NCI-H460 (cell line): ENCODE measurements at places on chromosomes 5 and 9. TPM values are rescaled to one million over a fixed set of nuclear protein-coding genes. Genes with fewer than 3 reads are reported as not detected.

Gene RASA1
- 36.0 and 40.1 TPM in 2 replicates for total RNA-seq

Gene CDC37L1
- total RNA-seq = 10.7 and 12.0 TPM in 2 replicates

Gene CCL27
- total RNA-seq = 0.47 TPM in 1 of 2 replicates, not detected in the other

Gene PCDHGC5
- total RNA-seq = 0.30 TPM in 1 of 2 replicates, not detected in the other

Gene RANBP3L
- 0.17 TPM in 1 of 2 replicates, not detected in the other for total RNA-seq

Gene VLDLR
- 14.5 and 21.5 TPM in 2 replicates for total RNA-seq

Gene SEC24A
- total RNA-seq = 15.0 and 17.3 TPM in 2 replicates

Gene TSPAN17
- 25.0 and 33.8 TPM in 2 replicates for total RNA-seq

Gene PROP1
- total RNA-seq = not detected in 2 replicates

Gene TMC1
- total RNA-seq = not detected in 2 replicates

Gene APC
- total RNA-seq = 16.8 and 20.2 TPM in 2 replicates

Gene SHISAL2B
- total RNA-seq = not detected in 2 replicates

Gene PCDHA1
- 0.07 and 0.12 TPM in 2 replicates for total RNA-seq

Gene RASGRF2
- total RNA-seq = 0.37 and 1.2 TPM in 2 replicates

Gene C5orf52
- not detected in 2 replicates for total RNA-seq

Gene MED22
- 16.9 and 17.0 TPM in 2 replicates for total RNA-seq

Gene PCDHGA12
- total RNA-seq = 0.20 and 0.42 TPM in 2 replicates

GRCh38 chr5:114612406-114612805, 250.5 kb downstream of the KCNN2 start:
- no peak for DNase-seq

GRCh38 chr5:44652674-44653073, 156.1 kb upstream of the MRPS30 start:
- no peak for DNase-seq

GRCh38 chr5:113057557-113057984, 81.0 kb downstream of the DCP2 start:
- no peak for DNase-seq

DNA sequence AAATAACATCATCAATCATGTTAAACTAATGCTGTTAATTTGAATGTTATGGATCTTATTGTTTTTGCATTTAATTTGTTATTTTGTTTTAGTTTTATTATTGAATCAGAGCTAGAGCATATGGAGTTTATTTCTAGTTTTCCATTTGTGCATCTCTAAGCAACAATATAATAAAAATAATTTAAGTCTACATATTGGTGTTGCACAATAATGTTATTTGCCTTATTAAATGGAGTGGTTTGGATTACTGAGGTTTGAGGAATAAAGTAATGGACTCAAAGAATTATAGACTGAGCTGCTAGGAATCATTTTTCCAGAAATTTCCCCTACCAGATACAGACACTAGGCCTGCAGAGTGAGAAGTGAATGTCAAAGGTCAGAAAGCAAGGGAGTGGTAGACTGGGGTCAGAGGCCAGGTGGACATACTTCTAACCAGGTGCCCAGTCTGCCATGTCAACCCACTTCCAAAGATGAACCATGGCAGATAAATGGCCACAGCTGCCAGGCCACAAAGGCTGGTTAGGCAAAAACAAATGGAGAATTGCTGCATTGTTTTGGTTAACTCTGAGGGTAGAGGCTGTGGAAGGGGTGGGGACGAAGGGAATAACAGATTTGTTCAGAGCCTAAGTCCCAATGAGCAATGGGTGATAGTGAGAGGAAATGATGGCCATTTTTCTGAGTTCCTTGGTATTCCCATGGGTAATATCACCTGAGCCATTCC, 113.1 kb downstream of the FBXL7 start:
- DNase-seq = no peak

GRCh38 chr5:151036556-151036955, 16.2 kb downstream of the GPX3 start:
- no peak for DNase-seq

- no peak for DNase-seq
Observed at GRCh38 chr5:78109891-78110324, 184.6 kb downstream of the AP3B1 start.

- no peak for DNase-seq
Observed at GRCh38 chr5:13739479-13739878, 205.0 kb downstream of the DNAH5 start.

GRCh38 chr9:98993570-98993945, 49.9 kb downstream of the COL15A1 start:
- DNase-seq = no peak

DNA sequence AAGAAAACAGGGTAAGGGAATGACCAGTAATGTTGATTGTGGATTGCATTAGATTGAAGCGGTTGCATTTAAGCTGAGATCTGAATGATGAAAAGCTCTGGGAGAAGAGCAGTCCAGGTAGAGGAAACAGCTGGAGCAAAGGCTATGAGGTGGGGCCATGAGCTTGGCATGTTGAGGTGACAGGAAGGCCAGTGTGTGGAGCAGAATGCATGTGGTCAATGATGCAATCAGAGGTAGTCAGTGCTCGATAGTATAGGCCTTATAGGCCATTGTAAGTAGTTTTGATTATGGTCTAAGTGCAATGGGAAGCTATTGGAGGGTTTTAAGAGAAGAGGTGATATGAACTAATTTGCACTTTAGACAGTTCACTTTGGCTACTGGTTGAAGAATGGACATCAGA, 270.4 kb downstream of the ARHGAP26 start:
- no peak for DNase-seq

- DNase-seq = no peak
Observed at GRCh38 chr5:56054666-56055065, 59.9 kb upstream of the IL6ST start.

DNA sequence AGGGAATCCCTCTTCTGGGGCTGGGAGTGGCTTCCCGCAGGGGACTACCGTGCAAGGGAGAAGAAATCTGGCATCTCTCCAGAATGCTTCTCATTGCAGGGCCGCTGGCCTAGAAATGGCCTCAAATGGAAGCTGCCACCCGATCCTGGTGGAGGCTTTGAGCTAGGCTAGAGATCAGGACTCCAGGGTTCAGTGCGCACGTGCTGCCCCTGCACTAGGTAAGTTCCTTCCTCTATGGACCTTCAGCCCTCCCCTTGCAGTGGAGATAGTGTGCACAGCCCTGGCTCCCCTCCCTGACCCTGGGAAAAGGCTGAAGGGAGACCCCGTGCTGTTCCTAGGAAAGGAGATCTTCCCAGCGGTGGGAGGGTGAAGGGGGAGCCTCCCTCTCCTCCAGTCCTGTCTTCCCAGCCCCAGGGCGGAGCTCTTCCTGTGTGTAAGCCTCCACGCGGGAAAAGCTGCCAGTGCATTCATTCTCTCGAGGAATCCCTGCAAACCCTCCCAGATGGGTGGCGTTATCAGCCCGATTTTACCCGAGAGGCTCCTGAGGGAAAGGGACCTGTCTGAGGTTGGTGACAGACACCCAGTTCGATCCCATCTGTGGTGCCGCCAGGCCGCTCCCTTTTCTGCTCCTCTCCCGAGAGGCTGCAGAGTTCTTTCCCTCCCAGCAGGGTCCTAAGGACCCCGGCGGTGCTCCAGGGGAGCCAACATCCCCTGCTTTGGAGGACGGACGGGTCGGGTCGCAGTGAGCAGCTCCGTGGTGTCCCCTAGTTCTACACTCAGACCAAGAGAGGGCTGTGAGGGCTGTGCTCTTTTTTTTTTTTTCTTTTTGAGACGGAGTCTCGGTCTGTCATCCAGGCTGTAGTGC, 1.4 kb upstream of the CERCAM start:
- no peak for DNase-seq

DNA sequence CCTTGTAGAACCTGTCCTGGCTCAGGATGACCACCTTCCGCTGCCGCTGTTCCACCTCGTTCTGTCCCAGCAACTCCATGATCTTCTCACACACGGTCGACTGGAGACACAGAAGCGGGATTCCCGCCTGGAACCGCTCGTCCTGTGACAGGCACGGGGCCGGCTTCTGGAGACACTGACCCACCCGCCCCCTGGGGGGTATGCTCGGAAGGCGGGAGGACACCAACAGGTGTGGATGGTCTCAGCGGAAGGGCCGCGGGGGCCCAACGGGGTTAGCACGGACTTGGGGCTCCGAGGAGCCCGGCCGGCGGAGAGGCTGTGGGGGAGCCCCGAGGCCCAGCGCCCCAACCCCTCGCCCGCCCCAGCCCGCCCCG, 530 bp downstream of the UCK1 start:
- no peak for DNase-seq

GRCh38 chr5:134053840-134054338, 49.1 kb upstream of the VDAC1 start:
- no peak for DNase-seq

GRCh38 chr9:34948451-34948850, 9.6 kb upstream of the PHF24 start:
- no peak for DNase-seq

DNA sequence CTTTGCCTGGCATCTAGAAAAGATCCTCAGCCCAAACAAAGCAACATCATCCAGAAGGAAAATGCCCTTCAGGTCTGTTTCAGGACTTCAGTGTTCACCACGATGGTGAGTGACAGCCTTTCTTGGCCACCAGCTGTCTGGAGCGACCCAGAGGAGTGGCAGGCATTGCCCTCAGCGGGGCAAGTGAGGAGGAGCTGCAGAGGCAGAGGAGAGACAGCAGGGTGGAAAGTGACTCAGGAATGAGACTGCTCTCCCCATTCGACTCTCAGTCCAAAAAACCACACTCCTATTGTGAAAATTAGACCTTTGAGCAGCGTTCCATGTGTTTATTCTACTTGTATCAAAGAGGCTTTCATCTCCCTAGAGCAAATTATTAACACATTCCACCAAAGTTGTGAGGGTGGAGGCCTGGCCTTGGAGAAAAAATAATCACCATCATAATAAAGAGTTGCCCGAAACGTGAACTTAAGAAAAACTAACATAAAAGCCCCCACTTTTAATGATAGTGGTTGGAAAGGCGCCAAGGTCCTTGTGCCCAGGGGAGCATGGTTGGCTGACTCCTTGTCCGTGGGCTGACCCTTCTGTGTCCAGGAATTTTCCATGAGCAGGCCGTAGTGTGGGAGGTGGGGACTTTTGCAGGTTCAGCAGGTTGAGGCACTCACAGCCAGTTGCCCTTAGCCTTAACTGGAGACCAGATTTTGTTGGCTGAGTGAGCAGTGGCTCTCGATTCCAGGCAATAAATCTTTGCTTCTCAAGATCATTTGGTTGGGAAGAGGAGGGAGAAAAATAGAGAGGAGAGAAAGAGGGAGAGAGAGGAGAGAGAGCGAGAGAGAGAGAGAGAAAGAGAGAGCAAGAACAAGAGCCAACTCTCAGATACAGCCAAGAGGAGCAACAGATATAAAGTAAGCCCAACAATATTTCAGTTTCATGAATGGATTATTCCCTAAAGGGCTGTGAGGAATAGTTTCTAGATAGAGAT, 125.9 kb upstream of the ANKRD55 start:
- no peak for DNase-seq

GRCh38 chr9:108786901-108787689, 68.7 kb downstream of the ACTL7B start:
- DNase-seq = peak; percentile 21

DNA sequence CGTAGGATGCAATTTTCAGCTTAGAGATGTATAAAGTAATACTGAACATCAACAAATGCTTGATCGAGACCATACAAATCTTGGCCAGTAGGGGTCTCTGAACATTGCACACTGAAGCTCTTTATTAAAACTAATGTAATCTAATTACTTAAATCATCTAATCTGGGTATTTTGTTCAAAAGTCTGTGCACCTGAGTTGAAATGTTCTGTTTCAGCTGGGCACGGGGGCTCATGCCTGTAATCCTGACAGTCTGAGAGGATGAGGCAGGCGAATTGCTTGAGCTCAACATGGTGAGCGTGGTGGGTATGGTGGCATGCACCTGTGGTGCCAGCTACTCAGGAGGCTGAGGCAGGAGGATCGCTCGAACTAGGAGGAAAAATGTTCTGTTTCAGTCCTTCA, 41.0 kb downstream of the ESM1 start:
- DNase-seq = peak; percentile 36

- DNase-seq = peak; percentile 39
Observed at GRCh38 chr5:97297063-97297703, 114.1 kb upstream of the RIOK2 start.

- DNase-seq = no peak
Observed at GRCh38 chr5:144566747-144567420, 396.2 kb downstream of the KCTD16 start.

- peak; percentile 62 for DNase-seq
Observed at GRCh38 chr5:93078082-93079038, 502.7 kb downstream of the NR2F1-AS1 start.

DNA sequence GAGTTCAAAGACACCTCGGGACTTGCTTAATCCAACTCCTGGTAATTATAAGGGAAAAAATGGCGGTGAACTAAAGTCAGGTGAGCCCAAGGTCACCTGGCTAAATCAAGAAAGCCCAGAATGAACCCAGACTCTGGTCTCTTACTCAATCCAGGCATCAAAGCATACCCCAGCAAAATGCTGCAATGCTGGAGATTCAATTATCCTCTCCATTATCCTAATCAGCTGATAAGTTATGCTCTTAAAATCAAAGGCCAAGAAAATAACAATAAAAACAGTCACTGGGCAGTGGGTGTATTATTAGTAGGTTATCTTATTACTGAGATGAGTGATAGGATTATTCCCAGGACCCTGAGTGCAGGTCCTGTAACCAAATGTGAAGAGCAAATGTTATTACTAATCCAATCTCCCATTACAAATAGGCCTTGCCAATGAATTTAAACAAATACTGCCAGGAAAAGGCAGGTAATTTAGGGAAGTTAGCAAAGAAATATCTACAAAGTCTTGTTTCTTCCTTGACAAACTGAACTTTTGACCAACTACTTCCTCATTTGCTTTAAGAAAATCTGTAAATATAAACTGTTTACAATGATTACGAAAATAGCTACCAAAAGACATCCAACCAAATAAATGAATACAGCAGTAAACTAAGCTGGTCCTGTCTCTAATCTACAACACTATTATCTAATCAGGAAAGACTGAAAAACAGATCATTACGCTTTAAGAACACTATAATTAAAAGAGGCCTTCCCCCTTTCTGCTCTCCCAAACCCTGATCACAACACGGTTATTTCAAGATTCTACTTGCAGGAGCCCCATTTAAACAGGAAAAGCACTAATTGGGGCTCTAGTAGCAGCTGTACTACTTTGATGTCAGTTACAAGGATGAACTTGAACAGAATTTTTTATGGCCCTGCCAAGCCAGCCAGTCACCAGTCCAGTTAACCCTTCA, 103.2 kb downstream of the MED27 start:
- no peak for DNase-seq

DNA sequence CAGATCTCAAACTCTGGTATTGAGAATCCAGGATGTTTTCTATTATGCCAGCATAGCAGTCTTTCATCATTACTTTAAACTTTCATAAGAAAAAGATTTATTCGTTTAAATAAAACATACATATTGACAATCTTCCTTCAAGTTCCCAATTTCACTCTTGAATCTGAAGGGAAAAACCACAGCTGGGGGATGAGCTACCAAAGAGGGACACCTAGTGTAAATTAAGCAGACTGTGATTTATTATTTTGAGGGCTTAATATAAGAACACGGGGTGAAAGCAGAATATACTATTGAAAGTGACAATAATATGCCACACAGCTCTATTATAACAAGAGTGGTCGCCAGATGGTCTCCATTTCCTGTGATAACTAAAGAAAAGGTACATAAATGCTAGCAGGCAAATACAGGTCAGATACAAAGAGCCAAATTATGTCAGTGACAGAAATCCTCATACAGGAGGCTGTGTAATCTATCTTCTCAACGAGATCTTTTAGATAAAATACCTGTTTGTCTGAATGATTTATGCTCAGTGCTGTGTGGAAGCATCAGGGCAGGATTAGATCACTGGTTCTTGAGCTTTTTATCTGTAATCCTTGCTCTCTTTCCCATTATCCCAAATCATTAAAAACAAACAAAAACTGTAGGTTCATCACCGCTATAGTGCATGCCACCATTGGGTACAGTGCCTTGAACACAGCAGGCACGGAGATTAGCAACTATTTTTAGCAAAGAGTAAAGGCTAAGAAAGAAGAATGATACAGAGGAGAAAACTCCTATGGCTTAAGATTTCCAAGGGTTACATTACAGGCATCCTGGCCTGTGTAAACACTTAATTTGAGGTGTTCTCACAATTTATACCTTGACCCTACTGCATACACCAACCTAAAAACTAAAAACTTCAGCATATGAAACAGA, 116.6 kb downstream of the DROSHA start:
- no peak for DNase-seq
